ENCODE measurements at places on chromosomes 16 and 17.

- no peak for DNase-seq
Observed at GRCh38 chr17:68592682-68593641, 8.2 kb downstream of the FAM20A start.

DNA sequence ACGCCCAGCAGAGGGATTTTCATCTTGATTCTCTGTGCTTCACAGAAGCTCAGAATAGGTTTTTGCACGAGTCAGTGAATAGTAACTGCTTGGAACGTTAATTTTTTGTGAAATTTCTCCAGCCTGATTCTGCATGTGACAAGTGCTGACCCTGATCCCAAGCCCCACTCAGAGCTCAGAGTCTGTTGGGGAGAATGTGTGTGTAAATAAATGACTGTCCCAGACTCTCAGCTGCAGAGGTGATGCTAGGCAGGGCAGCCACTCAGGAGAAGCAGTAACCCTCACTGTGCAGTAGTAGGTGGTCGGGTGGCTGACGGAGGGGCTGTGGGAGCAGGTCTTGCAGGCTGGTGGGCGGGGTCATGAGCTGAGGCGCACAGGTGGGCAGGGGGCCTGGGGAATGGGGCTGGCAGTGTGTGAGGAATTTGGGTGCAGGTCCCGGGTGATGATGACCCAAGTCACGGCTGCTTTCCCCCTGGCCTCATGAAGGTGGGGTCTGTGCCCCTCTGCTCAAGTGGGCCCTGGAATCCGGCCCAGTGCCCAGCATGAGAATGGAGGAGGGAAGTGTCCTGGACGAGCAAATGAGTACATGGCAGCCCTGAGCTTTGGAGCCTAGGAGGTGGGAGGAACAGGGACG, 16.3 kb upstream of the FOXK2 start:
- no peak for DNase-seq

GRCh38 chr16:27302126-27302525, 11.6 kb upstream of the IL4R start:
- DNase-seq, result no peak

GRCh38 chr17:19486351-19487023, 47.2 kb upstream of the SLC47A1 start:
- no peak for DNase-seq

- DNase-seq, result no peak
Observed at GRCh38 chr16:89691986-89692569, 5.6 kb downstream of the CDK10 start.

DNA sequence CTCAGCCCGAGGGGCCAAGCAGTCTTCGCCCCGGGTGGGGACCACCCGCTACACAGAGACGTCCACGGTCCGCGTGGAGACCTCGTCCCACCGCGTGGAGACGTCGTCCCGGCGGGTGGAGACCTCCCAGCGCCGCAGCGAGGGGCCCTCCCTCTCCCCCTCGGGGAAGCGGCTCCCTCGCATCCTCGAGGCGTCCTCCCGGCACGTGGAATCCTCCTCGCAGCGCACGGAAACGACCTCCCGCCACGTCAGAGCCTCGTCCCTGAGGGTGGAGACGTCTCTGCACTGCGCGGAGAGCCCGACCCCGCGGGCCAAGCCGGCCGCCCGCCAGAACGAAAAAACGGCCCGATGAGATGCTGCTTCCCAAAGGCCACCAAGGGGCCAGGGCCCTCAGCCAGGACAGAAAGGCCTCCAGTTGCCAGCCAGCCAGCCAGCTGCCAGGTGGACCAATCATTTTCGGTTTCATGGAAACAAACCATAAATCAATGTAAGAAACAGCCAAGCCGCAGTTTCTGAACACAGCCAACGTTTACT, 424 bp downstream of the C17orf100 start:
- no peak for DNase-seq

DNA sequence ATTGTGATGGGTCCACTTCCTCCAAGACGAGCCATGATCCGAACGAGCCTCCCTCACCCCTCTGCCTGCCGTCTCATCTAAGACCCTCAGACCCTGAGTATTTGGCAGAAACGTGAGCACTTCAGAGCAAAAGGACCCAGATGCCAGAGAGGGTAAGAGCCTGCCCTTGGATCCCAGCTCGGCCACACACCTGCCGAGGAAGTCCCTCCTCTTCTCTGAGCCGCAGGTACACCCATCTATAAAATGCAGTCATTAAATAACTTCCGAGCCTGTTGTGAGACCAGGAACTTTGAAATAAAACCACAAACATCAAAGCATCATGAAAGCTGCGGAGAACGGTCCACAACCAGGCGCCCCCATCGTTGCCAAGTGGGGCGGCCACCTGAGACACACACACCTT, 64.8 kb upstream of the DOC2B start:
- DNase-seq, result no peak

DNA sequence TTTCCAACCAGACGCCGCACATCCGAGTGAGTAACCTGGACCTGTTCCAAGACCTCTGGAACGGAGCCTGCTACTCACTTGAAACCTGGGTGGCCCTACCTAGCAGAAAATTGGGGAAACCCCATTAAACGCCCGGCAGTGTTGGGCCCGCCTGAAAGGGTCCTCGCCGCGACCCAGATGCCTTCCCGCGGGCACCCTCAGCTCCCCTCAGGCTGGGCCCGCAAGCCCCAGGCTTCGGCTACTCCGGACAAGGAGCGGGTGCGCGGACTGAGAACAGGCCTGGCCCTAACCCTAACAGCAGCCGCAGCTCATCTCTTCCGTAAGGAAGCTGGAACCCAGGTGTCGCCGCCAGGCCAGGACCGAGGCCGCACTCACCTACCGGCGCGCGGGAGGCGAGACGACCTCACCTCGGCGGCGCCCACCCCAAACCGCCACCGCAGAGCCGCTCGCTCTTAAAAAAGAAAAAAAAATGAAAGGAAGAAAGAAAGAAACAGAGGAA, 344 bp downstream of the PSME3IP1 start:
- peak; percentile 59 for DNase-seq

- DNase-seq, result no peak
Observed at GRCh38 chr16:8845699-8846298, 23.0 kb downstream of the CARHSP1 start.

- no peak for DNase-seq
Observed at GRCh38 chr16:11156401-11156800, 99.6 kb downstream of the SOCS1 start.

GRCh38 chr16:57994778-57995177, 5.7 kb downstream of the ZNF319 start:
- DNase-seq, result no peak

GRCh38 chr16:30637944-30638343, 12.8 kb upstream of the PRR14 start:
- DNase-seq, result no peak

- DNase-seq, result no peak
Observed at GRCh38 chr17:75459590-75460267, 3.3 kb downstream of the TMEM94 start.

Data from occipital lobe (tissue), 3 donors.